ENCODE measurements at places on chromosomes 5 and 9. TPM values are rescaled to one million over a fixed set of nuclear protein-coding genes. Genes with fewer than 3 reads are reported as not detected.

Gene PCDHGA7
- total RNA-seq = 0.65 TPM

Gene PCSK1
- 0.13 TPM for total RNA-seq

Gene EDIL3
- total RNA-seq = 60.1 TPM

Gene ZCCHC10
- 19.7 TPM for total RNA-seq

Gene CERCAM
- 144 TPM for total RNA-seq

Gene MED27
- total RNA-seq = 33.4 TPM

Gene FUT7
- not detected for total RNA-seq

Data from epithelial cell of alveolus of lung (primary cell).